Upper lobe of left lung (tissue), 6 donors: ENCODE measurements at places on chromosomes 11 and 22.

GRCh38 chr11:78311702-78312371 is 105.8 kb downstream of the GAB2 start:
- no peak for DNase-seq

DNA sequence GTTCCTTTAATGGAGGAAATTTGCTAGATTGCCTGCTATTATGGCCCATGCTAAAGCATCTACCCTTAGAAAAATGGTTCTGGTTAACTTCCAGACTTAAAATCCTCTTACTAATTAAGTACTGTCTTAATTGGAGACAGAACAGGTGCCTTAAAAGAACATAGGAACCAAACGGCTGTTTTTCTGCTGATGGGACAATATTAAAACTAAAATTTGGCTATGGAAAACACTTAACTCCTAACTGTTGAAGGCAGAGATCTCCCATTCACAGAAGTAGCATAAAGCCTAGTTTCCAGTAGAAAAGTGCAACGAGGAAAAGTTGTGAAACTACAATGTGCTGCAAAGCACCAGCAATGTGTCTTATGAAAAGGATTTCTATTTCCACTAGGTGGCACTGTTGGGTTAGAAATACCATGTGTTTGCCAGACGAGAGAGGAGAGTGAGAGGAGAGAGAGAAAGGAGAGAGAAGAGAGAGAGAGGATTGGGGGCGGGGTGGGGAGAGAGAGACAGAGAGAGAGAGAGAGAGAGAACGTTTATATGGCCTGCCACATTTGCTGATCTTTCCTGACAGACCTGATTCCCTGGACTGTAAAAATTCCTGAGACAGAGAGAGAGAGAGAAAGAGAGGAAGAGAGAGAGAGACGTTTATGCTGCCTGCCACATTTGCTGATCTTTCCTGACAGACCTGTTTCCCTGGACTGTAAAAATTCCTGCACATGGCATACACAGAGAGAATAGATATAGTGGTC is 51.5 kb downstream of the FAM181B start:
- DNase-seq = no peak

DNA sequence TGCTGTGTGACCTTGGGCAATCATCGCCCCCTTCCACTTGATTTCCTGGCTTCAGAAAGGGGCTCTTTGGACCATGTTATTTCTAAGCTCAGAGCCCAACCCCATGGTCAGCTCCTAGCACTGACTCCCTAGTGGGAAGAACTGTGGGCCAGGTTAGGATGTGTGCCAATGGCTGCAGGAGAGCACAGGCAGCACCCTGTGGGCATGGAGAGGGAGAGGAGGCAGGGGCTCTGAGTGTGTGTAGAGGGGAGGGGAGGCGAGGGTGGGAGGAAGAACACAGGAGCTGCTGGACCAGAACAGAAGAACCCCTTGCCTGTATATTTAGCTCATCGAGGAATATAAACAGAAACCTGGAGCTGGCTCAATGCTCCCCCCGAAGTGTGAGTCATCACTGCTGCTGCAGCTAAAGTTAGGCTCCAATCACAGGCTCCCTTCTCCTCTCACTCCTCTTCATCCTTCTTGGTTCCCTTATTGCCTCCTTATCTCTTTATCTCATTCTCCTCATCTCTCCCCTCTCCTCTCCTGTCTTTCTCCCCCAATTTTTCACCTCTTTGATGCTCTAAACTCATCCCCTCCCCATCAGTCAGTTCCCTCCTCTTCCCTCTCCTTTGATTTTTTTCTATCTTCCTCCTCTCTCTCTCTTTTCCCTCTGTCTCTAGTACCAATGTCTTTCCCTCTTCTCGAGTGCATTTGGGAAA is 14.5 kb upstream of the RPS19BP1 start:
- no peak for DNase-seq

GRCh38 chr11:12827929-12828812 is 153.9 kb downstream of the TEAD1 start:
- peak; percentile 42 for DNase-seq
